ENCODE measurements at places on chromosomes 12 and 14.

GRCh38 chr14:23327947-23328744 lies 6.9 kb downstream of the PABPN1 start:
- peak; percentile 63 for DNase-seq

DNA sequence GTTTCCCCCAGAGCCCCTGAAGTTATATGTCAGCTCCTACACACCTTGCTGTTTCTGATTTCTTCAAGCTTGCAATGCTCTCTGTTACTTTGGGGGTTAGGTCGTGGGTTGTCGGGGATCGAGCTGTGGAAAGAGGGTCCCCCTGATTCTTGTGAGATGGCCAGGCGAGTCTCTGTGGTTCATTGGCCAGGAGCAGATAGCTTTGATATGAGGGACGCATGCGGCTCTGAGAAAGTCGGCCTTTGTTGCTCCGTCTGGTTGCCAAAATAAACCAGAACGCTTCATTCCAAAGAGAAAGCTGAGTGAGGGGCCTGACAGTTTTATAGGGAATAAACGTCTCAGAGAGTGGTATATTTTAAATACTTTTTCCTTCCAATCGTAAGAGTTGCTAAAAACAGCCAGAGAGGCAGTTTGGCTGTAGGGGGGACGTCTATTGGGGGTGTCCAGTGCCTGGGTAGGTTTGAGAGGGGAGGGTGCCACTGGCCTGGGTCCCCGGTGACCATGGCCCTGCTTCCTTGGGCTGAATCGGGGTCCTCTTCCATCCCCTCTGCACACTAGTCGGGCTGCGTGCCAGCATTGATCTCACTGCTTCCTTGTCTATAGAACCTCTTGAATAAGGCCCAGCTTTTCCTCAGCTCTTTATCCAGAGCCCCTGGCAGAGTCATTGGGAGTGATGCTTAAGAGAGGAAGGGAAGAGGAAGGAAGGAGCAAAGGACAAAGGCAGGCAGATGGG lies 18.9 kb downstream of the CCND2 start:
- DNase-seq, result no peak

DNA sequence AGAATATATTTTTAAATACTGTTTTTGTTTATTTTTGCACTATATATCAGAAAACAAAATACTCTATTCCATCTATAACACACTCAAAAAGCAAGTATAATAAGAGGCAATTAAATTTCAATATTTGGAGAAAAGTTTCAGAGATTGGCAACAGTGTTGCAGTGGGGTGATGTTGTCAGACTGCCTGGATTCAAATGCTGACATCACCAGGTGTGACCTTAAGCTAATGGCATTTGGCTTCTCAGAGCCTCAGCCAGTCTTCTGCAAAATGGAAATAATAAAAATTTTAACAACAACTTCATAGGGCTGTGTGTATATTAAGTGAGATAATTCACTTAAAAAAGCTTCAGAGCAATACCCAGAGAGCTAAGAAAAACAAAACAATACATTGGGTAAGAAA lies 74.7 kb downstream of the TMTC1 start:
- no peak for DNase-seq

DNA sequence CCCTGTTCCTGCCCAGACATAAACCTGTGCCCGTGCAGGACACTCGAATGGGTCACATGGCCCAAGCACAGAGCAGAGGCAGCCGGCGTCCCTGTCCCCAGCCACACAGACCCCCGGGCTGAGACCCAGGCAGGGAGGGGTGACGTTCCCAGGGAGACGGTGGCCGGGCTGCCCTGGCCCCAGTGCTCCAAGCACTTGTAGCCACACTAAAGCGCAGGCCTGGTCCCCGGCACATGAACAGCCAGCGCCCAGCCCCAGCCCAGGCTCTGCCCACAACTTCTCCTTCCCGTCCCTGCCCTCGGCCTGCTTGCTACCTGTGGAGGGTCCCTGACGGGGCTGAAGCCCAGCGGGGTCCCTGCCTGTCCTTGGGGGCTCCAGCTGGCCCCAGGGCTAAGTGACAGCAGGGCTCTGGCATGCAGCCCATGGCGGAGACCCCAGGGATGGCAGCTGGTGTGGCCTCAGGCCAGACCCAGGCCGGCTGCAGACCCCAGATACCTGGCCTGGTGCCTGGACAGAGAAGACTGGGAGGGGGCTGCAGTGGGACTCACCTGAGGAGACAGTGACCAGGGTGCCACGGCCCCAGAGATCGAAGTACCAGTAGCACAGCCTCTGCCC lies 338.4 kb downstream of the TMEM121 start:
- DNase-seq, result peak; percentile 37

- DNase-seq, result no peak
Measured at GRCh38 chr12:78004249-78005093, 173.8 kb downstream of the NAV3 start.

GRCh38 chr14:55582746-55583145 lies 2.7 kb downstream of the KTN1 start:
- no peak for DNase-seq

DNA sequence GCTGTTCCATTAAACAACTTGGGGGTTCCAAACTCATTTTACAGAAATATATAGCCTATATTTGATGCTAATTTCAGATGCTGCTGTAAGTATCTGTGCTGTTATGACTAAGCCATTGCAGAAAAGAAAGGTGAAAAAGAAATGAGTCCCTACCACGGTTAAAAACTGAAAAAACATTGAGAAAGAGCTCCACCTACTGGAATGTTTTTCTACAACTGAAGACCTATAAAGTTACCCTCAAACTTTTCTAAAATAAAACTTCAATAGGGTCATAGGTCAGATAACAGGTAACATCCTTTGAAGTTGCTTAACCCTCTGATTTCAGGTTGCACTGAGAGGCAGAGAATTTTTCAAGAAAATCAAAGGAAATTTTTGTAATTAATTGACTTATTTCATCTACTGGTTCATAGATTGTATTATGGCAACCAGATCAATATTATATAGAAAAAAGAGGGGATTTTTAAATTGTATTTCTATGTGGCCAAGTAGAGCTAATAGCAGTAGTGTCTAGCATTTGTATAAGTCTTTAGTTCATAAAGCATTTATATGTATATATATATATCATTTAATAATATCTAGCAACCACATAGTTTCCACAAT lies 279.9 kb downstream of the RPS29 start:
- DNase-seq, result no peak

- DNase-seq, result no peak
Measured at GRCh38 chr12:58747533-58747932, 172.8 kb downstream of the LRIG3 start.

DNA sequence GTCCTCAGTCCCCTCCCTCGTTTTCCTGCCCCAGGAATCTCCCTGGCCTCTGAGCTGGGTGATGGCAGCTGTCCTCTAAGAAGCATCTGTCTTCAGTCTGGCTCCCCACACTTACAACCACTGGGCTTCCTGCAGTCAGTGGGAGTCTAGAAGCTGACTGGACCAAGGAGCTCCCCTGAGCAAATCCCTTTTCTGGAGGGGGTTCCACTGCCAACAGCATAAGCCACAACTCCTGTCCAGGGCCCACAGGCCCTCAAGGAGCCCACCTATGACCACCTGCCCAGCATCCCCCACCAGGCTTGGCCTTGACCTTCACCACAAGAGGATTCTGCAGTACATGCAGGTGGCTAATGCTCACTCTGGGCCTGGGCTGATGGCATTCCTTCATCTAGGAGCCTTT lies 4.1 kb downstream of the RDH16 start:
- DNase-seq, result no peak

DNA sequence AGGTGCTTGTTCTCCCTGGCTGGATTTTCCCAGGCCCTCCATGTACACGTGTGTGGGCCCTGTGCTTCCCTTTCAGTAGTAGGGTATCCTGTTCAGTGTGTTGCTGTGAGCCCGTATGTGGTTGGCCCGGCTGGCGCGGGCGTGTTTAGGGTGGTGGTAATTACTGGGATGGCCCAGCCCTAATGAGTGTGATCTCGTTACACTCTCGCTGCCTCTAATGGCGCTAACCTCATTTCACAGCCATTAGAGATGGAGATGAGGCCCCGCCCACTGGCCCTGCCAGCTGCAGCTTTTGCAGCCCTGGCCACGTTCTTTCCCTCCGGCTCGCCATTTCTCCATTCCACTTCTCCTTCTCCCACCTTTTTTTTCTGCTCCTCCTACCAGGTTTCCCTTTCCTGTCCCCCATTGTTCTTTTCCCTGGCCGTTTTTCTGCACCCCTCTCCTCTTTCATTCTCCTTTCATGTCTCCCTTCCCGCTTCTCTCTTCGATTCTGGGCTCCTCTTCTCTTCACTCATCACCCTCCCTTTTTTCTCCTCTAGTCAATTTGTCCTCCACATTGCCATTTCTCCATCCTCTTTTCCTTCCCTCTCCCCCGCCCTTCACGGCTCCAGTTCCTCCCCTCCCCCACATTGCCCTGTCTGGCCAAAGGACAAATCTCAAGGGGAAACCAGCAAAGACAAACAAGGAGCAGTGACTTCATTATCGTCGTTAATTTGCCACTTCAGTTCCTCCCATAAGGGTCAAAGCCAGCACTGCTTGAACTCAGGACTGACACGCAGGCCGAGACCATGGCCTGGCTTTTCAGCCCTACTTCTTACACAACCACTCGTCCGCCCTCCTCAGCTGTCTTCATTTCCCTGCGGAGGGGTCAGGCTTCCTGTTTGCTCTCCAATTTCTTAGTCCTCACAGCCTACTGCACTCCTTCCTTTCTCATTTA lies 6.8 kb downstream of the ZFHX2 start:
- DNase-seq, result no peak

GRCh38 chr14:100309028-100309737 lies 2.9 kb upstream of the SLC25A29 start:
- DNase-seq, result no peak

GRCh38 chr14:21100931-21101330 lies at the start of gene TMEM253:
Gene TMEM253 (plus strand): TSS chr14:21101066. CDS start chr14:21101344, 278 bp downstream.
- DNase-seq, result no peak

- no peak for DNase-seq
Measured at GRCh38 chr14:102570334-102570995, 22.0 kb upstream of the RCOR1 start.

DNA sequence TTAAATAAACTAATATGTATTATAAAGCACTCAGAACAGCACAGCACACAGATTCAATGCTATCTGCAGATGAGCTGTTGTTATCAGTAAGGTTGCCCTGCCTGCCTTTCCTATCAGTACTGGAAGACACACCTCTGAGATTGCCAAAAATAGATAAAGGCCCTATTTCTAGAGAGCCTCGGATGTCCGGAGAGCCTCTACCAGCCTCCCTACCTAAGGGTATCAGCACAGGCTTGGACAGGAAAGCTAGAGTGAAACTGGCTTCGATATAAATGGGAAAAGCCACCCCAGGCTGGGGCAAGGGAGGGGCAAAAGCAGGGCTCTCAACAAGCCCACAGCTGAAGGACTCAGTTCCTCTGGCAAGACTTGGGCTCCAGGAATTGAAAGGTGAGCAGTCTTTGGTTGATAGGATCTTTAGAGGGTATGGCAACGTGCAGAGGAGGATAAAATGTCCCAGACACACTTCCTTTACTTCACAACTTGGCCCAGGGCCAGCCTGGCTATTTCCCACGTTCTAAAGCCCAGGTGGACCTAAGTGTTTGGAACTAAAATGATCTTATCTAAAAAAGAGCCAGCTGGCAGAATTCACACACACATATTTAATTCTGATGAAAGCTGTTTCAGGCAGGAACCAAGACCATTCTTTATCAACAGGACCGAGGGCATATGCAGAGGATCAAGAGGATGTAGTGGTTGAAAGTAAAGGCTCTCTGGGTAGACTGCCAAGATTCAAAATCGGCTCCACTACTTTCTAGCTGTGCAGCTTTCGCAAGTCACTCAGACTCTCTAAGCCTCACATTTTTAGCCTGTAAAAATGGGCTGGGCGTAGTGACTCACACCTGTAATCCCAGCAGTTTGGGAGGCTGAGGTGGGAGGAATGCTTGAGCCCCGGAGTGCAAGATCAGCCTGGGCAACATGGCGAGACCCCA lies 37.8 kb upstream of the ITPR2 start:
- DNase-seq, result no peak

GRCh38 chr14:77849711-77850110 lies 49.8 kb downstream of the ADCK1 start:
- DNase-seq, result no peak

- DNase-seq, result no peak
Measured at GRCh38 chr12:46858368-46858767, 32.6 kb upstream of the SLC38A4 start.

DNA sequence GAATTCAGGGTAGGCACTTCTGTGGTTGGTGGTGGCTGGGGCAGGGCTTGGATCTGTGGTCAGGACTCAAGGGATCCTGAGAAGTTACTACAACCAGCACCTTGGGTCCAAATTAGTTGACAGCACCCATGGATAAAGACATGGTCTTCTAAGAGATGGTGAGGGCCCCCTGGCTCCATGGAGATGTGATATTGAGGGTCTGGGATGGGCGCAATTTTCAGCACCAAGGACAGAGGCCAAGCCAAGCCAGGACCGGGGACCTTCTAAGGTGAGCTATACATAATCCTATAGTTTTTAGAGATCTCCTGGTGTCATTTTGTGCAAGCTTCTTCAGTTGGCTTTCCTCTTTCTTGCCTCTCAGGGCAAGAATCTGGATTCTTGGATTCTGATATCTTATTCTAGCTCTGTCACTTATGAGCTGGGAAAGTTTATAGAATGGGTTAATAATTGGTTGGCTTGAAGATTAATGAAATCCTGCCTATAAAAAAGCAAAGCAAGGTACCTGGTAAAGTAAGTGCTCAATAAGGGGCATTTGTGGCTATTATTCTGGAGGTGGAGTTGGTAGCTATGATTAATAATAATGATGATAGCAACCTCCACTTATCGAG lies 130.1 kb upstream of the LHX5 start:
- no peak for DNase-seq

DNA sequence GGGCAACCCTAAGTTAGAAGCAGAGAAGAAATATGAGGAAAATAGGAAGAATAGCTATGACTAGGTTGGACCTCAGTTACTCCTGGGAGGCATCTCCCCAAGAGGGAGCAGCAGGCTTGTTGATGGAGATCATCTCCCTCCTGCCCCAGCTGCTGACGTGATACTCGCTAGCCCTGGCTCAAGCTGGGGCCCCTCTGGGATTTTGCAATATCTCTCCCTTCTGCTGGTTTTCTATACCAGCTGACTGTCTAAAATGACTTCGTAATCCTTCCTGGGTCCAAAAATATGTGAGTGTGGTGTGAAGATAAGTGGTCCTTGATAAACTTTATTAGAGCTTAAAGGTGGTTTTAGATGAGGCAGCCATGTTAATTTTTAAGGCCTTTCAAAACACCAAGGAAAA lies 4.5 kb upstream of the HECTD4 start:
- DNase-seq, result peak; percentile 35

DNA sequence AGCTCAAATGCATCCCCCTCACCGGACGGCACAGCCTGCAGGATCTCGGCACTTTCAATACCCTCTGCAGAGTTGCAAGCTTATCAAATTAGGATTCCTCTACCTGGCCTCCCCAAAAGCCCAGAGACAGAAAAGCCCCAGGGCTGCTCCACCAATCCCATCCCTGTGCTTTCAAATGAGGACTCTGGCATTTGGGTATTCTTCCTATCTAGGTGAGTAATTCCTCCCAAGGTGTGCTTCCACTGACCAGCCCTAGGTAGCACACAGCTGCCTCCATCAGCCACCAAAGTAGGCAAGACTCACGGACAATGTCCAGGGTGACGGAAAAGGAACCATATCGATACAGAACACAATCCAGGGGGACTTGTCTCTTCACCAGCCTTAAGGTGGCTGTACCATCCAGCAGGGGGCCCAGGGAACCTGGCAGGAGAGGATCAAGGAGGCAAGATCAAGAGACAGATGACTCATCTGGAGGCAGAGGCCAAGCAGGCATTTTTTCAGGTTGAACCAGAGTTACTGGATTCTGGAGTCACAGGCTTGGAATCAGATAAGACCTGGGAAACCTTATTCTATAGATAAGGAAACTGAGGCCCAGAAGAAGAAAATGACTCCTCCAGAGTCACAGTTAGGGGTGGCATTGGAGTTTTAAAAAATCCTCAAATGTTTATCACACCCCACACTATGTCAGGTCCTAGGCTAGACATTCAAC lies 9.9 kb downstream of the PMEL start:
- DNase-seq, result no peak
